ENCODE measurements at places on chromosomes 3 and 15. TPM values are rescaled to one million over a fixed set of nuclear protein-coding genes. Genes with fewer than 3 reads are reported as not detected.

The ATXN7 gene
- 9.4 TPM for total RNA-seq

The NLGN1 gene
- 5.6 TPM for total RNA-seq

The FBXL2 gene
- 8.3 TPM for total RNA-seq

The VIPR1 gene
- 8.5 TPM for total RNA-seq

The ITPKA gene
- total RNA-seq: 0.49 TPM

The PLXND1 gene
- 137 TPM for total RNA-seq

The NDUFB5 gene
- 110 TPM for total RNA-seq

The CPN2 gene
- not detected for total RNA-seq

The ADCY5 gene
- total RNA-seq: 0.18 TPM
